Stimulated activated CD8-positive, alpha-beta memory T cell treated with anti-CD3 and anti-CD28 coated beads, Interleukin-4, amount 100 ng/mL, for 1 hour (primary cell): ENCODE measurements at places on chromosomes 2 and 18.

DNA sequence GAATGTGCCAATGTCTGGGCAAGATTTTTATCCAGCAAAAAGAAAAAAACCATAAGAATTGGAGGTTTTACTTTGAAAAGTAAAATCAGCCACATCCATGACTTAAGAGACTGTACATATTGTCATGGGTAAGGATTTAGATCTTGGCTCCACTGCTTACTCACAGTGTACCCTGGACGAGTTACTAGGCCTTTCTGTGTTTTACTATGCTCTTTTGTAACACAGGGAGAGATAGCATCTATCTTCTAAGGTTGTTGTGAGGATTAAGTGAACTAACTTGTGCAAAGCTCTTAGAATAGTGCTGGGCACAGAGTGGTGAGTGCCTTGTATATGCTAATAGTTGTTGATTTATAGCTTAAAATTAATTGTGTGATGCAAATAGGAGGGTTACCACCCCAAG lies 255.9 kb downstream of the NEDD4L start:
- DNase-seq = no peak

DNA sequence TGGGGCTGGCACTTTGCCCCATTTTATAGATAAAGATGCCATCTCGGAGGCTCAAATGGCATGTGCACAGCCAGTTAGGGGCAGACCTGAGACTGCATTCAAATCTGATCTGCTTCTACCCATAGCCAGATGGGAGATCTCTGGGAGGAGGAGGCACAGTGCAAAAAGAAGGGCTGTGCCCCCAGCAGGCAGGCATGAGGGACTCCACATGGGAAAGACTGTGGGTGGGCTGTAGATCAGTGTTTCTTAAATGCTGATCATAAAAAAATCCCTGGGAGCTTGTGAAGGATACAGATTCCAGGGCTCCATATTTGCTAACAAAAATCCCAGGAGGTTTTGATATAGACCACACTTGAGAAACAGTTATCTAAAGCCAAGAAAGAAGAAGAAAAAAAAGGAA lies 15.2 kb downstream of the PAX8 start:
- no peak for DNase-seq

DNA sequence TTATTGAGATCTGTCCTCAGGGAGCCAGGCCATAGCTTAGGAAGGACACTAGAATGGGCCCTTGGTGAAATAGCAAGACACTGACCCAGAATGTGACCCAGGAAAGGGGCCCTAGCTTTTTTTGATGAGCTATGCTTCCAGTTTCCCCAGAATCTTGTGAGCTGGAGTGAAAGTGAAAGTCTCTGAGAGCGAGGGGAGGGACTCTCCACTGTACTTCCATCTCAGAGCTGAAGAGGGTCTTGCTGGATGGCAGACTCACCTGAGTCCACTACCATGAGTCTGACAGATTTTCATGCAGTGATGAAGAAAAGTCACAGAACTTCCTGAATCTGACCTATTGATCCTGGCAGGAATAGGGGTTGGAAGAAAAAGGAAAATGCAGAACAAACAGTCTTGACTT lies 3.1 kb downstream of the ARHGAP25 start:
- DNase-seq = no peak

DNA sequence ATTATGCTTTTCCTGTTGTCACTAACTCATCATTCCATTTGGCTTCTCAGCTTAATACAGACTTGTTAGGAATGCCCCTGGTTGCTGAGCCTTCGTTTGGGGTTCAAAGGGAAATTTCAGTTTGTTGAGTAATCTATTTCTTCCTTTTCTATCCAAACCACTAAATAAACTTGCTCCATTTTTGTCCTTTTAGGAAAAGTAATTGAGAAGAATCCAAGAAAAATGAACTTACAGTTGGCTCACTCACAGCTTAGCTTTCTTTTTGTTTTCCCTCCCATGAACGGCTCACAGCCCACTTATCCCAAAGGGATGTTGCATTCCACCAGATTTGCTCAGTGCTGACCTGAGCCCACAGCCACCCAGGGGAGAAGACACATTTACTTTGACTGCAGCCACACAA lies 73.9 kb downstream of the SOX11 start:
- no peak for DNase-seq

GRCh38 chr2:217291259-217291658 lies 431.4 kb upstream of the TNP1 start:
- no peak for DNase-seq

DNA sequence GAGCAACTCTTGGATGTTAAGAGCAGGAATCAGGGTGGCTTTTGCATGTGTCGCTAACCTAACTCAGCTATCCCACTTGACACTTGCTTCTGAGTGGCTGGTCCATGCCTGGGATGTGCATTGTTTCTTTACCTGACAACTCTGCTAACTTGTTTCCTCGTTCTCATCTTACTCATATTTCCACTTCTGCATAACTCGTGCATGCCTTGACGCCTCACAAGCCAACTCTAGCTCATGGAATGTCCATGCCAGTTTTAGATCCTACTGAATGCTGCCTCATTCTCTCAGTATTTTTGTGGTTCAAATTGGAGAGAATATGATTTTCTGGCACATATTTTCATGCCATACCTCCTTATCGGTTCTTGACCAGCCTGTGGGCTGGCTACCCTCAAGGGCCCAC lies 52.5 kb downstream of the CDCA7 start:
- no peak for DNase-seq

DNA sequence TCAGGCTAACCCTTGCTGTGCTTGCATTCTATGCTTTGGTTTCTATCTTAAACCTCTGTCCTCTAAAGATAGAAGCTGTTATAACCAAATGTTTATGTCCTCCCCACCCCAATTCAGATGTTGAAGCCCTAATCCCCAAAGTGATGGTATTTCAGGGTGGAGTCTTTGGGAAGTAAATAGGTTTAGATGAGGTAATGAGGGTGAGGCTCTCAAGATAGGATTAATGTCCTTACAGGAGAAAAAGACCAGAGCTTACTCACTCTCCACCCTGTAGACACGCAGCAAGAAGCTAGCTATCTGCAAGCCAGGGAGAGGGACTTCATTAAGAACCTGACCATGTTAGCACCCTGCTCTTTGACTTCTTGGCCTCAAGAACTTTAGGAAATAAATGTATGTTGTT lies 362.5 kb downstream of the ERBB4 start:
- DNase-seq = no peak

- no peak for DNase-seq
Measured at GRCh38 chr18:48479531-48479930, 59.3 kb upstream of the CTIF start.

DNA sequence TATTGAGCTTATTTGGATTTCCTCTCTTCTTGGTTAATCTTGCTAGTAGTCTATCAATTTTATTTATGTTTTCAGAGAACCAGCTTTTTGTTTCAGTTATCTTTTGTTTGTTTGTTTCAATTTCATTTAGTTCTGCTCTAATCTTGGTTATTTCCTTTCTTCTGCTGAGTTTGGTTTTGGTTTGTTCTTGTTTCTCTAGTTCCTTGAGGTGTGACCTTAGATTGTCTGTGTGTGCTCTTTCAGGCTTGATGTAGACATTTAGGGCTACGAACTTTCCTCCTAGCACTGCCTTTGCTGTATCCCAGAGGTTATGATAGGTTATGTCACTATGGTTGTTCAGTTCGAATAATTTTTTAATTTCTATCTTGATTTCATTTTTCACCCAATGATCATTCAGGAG lies 141.6 kb downstream of the ZNF236 start:
- DNase-seq = no peak

GRCh38 chr2:20223407-20224163 lies 1.3 kb downstream of the SDC1 start:
- no peak for DNase-seq

- no peak for DNase-seq
Measured at GRCh38 chr18:79540161-79540903, 139.3 kb upstream of the CTDP1 start.

GRCh38 chr2:4258563-4258962 lies 555.2 kb downstream of the DCDC2C start:
- no peak for DNase-seq

DNA sequence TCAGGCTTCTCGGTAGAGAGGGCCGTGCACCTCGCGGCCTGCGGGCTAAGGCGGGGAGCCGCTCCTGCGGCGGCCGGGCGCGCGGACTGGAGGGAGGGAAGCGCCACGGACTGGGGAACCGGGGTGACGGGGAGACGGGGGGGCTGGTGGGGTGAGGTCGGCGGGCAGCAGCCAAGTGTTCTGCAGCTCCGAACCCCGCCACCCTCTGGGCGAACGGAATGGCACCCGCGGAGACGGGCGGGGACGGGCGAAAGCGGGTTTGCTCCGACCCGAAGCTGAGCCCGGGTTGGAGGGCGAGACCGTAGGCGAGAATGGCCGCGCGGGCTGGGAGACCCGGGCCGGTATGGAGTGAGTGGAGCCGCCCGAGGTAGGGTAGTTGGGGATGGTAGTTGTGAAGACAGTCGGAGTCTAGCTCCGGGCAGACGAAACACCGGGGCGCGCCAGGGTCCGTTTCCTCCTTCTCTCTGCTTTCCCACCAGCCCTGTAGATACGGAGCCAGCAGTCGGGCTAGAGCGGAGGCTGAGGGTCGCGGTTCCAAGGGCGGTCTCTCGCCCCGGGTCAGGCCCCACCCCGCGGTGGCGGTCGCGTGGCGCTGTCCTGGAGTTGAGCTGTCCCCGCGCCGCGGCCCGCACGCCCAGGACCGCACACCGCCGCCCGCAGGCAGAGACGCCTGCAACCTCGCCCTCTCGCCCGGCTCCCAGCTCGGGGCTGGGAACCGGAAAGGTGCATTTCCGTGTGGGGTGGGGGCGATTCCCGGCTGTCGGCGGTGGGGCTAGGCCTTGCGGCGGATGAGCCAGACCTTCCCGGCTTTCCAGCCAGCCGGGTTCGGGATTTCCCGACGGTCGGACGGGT lies 160.3 kb upstream of the SIX2 start:
- no peak for DNase-seq

GRCh38 chr2:8315531-8316165 lies 366.2 kb upstream of the ID2 start:
- DNase-seq = no peak

GRCh38 chr2:98457045-98457696 lies 12.5 kb downstream of the INPP4A start:
- DNase-seq = no peak

GRCh38 chr2:10161961-10162441 lies 39.5 kb downstream of the RRM2 start:
- DNase-seq = no peak

DNA sequence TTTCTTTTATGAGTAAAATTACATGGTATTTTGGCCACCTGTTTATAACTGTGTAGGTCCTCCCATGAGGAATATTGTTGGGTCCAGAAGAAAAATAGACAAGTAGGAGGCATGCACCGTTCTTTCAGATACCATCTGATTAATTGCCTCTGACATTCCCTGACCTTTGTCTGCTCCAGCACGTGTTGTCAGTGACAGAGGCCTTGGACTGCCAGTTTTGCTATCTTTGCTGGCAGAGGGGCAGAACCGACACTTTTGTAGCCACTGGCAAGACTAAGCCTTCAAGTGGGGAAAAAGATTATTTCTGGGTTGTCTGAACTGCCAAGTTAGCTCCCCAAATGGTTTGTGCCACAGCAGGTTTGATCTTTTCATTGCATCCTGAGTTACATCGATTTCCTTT lies 276.9 kb downstream of the CAMKMT start:
- DNase-seq = no peak

DNA sequence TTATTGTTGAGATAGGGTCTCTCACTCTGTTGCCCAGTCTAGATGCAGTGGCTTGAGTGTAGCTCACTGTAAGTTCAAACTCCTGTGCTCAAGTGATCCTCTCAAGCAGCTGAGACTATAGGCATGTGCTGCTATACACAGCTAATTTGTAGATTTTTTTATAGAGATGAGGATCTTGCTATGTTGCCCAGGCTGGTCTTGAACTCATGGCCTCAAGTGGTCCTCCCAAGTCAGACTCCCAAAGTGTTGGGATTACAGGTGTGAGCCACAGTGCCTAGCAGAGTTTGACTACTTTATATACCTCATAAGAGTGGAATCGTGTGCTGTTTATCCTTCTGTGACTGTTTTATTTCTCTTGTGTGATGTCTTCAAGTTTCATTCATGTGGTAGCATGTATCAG lies 60.3 kb downstream of the TANC1 start:
- DNase-seq = no peak

- no peak for DNase-seq
Measured at GRCh38 chr2:147679955-147680531, 164.8 kb upstream of the ACVR2A start.

DNA sequence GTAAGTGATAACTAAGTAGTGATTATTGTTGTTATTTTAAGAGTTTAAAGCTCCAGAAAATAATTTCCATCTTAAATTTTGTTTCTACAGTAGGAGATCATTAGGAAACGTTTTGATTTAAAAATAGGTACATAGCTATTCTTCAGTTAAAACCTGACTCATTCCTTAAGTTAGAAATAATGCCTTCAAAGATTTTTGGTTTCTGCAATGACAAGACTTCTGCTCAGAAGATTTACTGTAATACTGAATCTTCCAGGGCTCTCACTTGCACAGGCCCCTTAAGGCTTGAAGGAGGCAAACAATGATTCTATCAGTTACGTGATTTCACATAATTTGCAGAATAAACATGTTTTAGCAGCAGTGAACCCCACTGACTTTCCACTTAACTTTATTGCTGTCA lies 333.7 kb downstream of the RAD51AP2 start:
- DNase-seq = no peak

GRCh38 chr2:191980483-191980882 lies 133.6 kb upstream of the CAVIN2 start:
- no peak for DNase-seq

GRCh38 chr18:64183665-64184064 lies 34.8 kb upstream of the LINC00305 start:
- no peak for DNase-seq

GRCh38 chr2:171386627-171387026 lies 47.2 kb downstream of the METTL8 start:
- DNase-seq = no peak

GRCh38 chr2:234752966-234753365 lies 198.9 kb upstream of the SH3BP4 start:
- DNase-seq = no peak

- no peak for DNase-seq
Measured at GRCh38 chr2:29699045-29699444, 222.3 kb downstream of the ALK start.
